ENCODE measurements at places on chromosomes 1 and 21. TPM values are rescaled to one million over a fixed set of nuclear protein-coding genes. Genes with fewer than 3 reads are reported as not detected.
A peak's percentile ranks its signal among the peaks of the same experiment; 100 is the strongest.

DNA sequence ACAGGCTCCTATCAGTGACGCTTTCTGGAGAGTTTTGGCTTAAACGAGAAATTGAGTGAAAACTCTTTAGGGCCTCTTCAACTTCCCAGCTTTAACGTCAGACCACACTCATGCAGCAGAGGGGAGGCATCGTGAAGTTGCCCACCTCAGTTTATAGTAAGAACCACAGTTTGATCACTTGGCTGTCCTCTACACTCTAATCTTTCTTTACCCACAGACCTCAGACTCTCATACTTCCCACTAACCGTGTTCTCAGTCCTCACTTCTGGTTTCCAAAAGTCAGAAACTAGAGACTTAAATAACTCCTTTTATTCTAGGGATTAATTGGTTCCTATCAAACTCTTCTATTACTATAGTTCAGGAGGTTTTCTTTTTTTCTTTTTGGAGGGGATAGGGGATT lies 302.2 kb downstream of the NTNG1 start:
- DNase-seq, result no peak

- no peak for DNase-seq
Observed at GRCh38 chr1:51551848-51552296, 32.8 kb upstream of the EPS15 start.

GRCh38 chr21:44377201-44377921 lies 23.9 kb downstream of the TRPM2 start:
- DNase-seq, result no peak

PPM1J gene
- total RNA-seq, result 4.8 TPM

HNRNPU gene
- total RNA-seq, result 308 TPM

- no peak for DNase-seq
Observed at GRCh38 chr1:86997538-86997937, 83.1 kb downstream of the HS2ST1 start.

GRCh38 chr21:38821248-38821647 lies 15.5 kb downstream of the ETS2 start:
- DNase-seq, result no peak

PRDX1 gene
- total RNA-seq, result 1,098 TPM

DNA sequence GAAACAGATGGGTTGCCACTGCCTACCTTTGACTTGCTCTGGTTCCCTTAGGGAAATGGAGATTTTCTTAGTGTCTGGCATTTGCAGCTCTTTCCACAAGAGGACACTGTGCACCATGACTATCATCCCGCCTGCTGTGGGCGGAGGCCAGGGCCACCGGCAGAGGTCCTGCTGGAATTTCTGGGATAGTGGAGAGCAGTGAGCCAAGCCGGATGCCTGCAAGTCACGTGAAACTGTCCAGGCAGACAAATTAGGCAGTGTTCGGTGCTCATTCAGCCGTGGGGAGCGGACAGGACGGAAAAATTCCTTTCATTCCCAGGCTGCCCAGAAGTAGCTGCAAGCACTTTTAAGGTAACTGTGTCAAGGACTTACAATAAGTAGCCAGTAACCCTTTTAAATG lies 43.4 kb downstream of the IGSF5 start:
- no peak for DNase-seq

KCNA10 gene
- total RNA-seq, result not detected

GSTM1 gene
- 0.83 TPM for total RNA-seq

GRCh38 chr1:11653101-11653860 lies 948 bp downstream of the FBXO2 start:
- no peak for DNase-seq

- no peak for DNase-seq
Observed at GRCh38 chr1:89022167-89022959, at the start of gene GBP3. GBP3 (minus strand) TSS chr1:89022866; CDS start chr1:89020721, 2,145 bp downstream.

DNA sequence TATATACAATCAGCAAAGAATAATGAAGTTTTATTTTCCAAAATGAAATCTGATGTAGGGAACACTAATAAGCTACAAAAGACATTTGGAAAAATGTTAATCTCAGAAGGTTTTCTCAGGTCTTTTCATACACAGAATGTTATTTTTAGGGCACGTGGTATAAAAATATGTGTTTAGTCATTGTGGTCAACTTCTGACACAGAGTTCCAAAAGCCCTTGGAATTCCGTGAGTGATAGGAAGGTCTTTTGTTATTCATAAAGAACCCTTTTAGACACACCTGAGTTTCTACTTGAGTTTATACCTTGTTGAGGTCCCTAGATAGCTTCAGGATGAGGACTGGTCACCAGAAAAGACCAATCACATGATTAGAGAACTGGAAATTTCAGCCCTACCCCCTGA lies 277.6 kb upstream of the NCAM2 start:
- DNase-seq, result no peak

DNA sequence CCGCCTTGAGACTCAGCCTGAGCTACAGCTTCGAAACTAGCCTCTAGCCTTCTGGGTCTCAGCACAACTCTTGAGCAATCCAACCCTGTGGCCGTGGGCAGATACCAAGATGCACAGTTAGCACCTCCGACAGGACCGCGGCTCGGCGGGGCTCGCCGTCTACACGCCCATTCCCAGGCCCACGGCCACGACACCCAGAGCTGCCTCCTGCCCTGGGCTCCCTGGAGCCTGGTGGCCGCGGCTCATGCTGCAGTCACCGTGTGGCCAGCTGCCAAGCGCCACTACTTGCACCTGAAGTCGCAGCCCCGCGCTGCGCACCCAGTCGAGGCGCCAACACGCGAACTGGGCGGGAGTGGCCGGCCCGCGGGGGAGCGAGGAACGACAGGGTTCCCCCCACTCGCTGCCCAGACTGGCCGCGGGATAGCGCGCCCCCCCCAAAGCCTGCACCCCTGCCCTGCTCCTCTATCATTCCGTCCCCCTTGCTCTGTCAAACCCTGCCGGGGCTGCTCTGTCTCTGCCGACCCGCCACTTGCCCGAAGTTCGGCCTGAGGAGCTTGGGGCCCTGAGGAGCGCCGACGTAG lies 729 bp upstream of the CDCA8 start:
- no peak for DNase-seq

GRCh38 chr1:205918955-205919746 lies 24.1 kb downstream of the SLC26A9 start:
- DNase-seq, result no peak

FOXJ3 gene
- 18.7 TPM for total RNA-seq

DNA sequence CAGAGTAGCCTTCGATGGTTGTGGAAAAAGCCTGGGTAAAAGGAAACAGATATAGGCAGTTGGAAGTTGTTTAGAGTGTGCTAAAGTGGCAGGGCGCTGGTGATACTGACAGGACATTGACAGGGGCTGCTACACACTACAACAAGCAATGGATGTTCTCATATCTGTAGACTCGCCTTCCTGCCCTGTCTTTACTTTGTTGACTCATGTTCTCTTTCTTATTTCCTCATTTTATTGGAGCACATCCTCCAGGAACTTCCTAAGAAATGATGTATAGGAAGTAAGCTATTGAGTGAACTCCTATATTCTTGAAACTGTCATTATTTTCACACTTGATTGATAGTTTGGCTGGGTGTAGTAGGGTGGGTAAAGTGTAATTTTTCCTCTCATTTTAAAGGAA lies 51.0 kb downstream of the C4BPA start:
- DNase-seq, result no peak

PYHIN1 gene
- total RNA-seq, result 1.7 TPM

DNA sequence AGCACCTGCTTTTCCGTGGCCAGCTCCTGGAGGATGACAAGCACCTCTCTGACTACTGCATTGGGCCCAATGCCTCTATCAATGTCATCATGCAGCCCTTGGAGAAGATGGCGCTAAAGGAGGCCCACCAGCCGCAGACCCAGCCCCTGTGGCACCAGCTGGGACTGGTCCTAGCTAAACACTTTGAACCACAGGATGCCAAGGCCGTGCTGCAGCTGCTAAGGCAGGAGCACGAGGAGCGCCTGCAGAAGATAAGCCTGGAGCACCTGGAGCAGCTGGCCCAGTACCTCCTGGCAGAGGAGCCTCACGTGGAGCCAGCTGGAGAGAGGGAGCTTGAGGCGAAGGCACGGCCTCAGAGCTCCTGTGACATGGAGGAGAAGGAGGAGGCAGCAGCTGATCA lies 413 bp downstream of the UBL4B start:
- DNase-seq, result no peak

GRCh38 chr1:8525558-8526275 lies 207.8 kb downstream of the SLC45A1 start:
- peak; percentile 17 for DNase-seq

GRCh38 chr1:221801773-221802516 lies 60.1 kb upstream of the DUSP10 start:
- no peak for DNase-seq

LHX4 gene
- total RNA-seq, result not detected

DNA sequence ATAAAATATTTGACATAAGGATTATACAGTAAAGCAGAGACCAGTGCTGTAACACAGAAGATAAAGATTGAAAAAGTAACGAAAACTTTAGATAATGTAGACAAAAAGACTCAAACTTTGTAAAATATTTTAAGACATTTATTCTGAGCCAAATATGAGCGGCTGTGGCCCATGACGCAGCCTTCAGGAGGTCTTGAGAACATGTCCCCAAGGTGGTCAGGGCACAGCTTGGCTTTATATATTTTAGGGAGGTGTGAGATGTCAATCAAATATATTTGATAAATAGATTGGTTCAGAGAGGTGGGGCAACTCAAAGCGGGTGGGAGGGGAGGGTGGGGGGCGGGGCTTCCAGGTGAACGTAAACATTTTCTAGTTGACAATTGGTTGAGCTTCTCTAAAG lies 81.2 kb downstream of the WDR4 start:
- DNase-seq, result no peak

ZCCHC17 gene
- total RNA-seq, result 19.8 TPM

SH3D21 gene
- total RNA-seq, result 9.7 TPM

All from esophagus squamous epithelium (tissue), 5 donors.